Keratinocyte (primary cell): ENCODE measurements at places on chromosomes 1 and 21. TPM values are rescaled to one million over a fixed set of nuclear protein-coding genes. Genes with fewer than 3 reads are reported as not detected.

The SH2D5 gene
- 60.8 to 83.8 TPM (median 69.0 TPM) in 3 replicates for polyA plus RNA-seq

The GNAT2 gene
- 0.17 to 0.23 TPM in 2 of 3 replicates, not detected in the other for polyA plus RNA-seq

The FAM78B gene
- 0.07 to 0.11 TPM (median 0.08 TPM) in 3 replicates for polyA plus RNA-seq

GRCh38 chr21:42586406-42586805 lies 67.0 kb upstream of the PDE9A start:
- peaks cover 5% of the 10 kb centered on the region for H3K27me3 ChIP-seq
- no peak for DNase-seq
- no peak overlapping the region for H3K27ac ChIP-seq

DNA sequence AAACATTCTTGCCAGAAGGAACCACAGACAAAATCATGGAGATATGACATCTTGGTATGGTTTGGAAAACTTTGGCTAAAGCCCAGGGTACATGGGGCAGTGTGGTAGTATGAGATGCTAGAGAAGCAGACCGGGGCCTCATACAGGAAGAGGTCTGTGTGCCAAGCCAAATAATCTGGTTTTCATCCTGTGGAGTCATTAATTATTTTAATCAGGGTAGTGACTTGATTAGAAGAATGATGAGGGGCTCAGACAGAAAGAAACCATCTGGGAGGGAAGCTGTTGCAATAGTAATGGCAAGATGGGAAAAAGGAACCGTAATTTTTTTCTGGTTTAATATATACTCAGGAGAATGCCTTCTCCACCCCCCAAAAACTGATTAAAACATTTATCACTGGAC lies 318.0 kb downstream of the BRINP2 start:
- DNase-seq = no peak
- H3K27me3 ChIP-seq = no peaks in the 10 kb centered on the region
- H3K4me1 ChIP-seq = no peaks in the 10 kb centered on the region
- no peaks in the 10 kb centered on the region for H3K36me3 ChIP-seq

GRCh38 chr1:52668711-52669110 lies 29.4 kb downstream of the COA7 start:
- H3K4me1 ChIP-seq = peaks cover 49% of the 10 kb centered on the region
- no peak for DNase-seq
- H3K36me3 ChIP-seq = no peaks in the 10 kb centered on the region
- no peak overlapping the region for H3K27ac ChIP-seq
- H3K27me3 ChIP-seq = no peaks in the 10 kb centered on the region

DNA sequence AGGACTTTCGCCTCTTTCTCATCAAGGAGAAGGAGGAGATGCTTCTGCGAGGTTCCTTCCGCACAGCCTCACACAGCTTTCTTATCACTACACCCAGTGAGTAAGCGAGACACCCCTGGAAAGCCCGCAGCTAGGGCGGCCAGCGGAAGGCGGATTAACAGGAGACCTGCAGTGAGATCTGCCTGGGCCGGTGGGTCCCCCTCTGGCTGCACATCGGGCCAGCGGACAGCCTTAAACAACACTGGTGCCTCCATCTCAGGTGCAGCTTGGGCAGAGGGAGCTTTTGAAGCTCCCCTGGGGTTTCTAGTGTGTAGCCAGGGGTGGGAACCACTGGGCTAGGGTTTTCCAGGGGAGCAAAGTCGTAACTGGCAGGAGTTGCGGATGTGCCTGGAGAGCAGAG lies 17.5 kb upstream of the MTARC1 start:
- no peaks in the 10 kb centered on the region for H3K4me1 ChIP-seq
- no peaks in the 10 kb centered on the region for H3K36me3 ChIP-seq
- no peak overlapping the region for H3K4me3 ChIP-seq
- H3K27me3 ChIP-seq = no peaks in the 10 kb centered on the region
- H3K27ac ChIP-seq = no peak overlapping the region
- no peak for DNase-seq

- H3K4me3 ChIP-seq = no peak overlapping the region
- DNase-seq = no peak
- no peaks in the 10 kb centered on the region for H3K27me3 ChIP-seq
- peaks cover 47% of the 10 kb centered on the region for H3K4me1 ChIP-seq
- peaks cover 3% of the 10 kb centered on the region for H3K36me3 ChIP-seq
Observed at GRCh38 chr1:19448491-19449439, 36.6 kb downstream of the CAPZB start.

DNA sequence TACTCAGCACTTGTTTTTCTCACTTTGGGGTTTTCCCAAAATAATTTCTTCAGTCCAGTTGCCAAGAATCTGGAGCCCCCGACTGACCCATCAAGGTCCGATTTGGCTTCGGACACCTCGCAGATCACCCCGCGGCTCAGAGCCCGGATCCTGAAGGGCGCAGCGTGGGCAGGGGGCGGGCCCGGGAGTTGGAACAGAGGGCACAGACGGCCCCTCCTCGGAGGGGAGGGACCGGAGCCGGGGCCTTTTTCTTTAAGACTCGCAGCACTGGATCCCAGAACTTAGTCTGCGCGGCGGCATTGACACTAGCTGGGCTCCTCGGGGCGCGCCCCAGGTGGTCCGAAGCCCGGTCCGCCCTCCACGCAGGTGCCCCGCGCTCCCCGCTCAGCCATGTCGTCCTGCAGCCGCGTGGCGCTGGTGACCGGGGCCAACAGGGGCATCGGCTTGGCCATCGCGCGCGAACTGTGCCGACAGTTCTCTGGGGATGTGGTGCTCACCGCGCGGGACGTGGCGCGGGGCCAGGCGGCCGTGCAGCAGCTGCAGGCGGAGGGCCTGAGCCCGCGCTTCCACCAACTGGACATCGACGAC lies at the start of gene CBR3:
TSS of gene CBR3 (plus strand) at position 277 of the 588 bp plus-strand sequence. CDS start at position 391, 114 bp downstream.
- DNase-seq = no peak
- H3K4me3 ChIP-seq = peak within 1 kb of the TSS; percentile 91
- no peaks in the 10 kb centered on the region for H3K27me3 ChIP-seq
- H3K27ac ChIP-seq = peak within 1 kb of the TSS; percentile 78
- H3K4me1 ChIP-seq = peaks cover 21% of the 10 kb centered on the region

DNA sequence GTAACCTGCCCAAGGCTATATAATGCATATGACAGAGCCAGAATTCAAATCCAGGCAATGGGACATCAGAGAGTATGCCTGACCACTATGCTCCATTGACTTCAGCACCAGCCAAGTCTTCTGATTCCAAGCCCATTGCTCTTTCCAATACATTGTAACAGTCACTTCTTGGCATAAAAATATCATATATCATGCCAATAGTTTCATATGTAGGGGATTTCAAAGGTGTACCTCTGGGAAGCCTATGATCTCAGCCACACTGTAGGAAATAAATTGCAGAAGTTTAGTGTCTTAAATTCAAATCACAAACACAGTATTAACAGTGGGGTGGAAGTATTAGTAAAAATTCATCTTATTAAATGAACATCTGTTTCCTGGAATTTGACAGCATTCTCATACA lies 30.0 kb upstream of the ROR1 start:
- H3K27ac ChIP-seq = no peak overlapping the region
- peaks cover 6% of the 10 kb centered on the region for H3K4me1 ChIP-seq
- no peak overlapping the region for H3K4me3 ChIP-seq

- H3K27me3 ChIP-seq = no peaks in the 10 kb centered on the region
- no peak overlapping the region for H3K27ac ChIP-seq
- no peak overlapping the region for H3K4me3 ChIP-seq
- peaks cover 1% of the 10 kb centered on the region for H3K36me3 ChIP-seq
- DNase-seq = no peak
- H3K4me1 ChIP-seq = peaks cover 30% of the 10 kb centered on the region
Observed at GRCh38 chr1:89847191-89847729, 26.4 kb downstream of the LRRC8D start.

DNA sequence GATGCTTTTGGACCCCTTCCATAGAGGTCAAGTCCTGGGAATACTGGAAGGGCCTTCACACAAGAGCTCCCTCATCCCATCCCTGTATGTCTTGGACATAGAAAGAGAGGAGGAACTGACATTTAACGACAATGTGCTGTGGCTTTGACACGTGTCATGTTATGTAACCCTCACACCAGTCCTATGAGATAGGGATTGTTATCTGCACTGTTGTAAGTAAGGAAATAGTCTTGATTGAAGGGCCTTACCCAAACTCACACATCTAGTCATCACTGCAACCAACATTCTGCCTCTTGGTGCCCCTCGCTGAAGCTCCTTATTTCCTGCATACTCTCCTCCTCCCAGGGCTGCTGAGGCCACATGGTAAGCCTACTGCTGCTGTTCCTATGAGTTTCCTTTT lies 63.7 kb upstream of the ANGPTL1 start:
- no peak for DNase-seq
- H3K4me1 ChIP-seq = peaks cover 5% of the 10 kb centered on the region
- H3K36me3 ChIP-seq = no peaks in the 10 kb centered on the region
- no peak overlapping the region for H3K4me3 ChIP-seq
- H3K27me3 ChIP-seq = peaks cover 11% of the 10 kb centered on the region
- H3K27ac ChIP-seq = no peak overlapping the region
